Activated T-cell treated with anti-CD3 and anti-CD28 coated beads, Interleukin-2, amount 50 U/mL, for 24 hours (primary cell): ENCODE measurements at places on chromosomes 6 and 20.
A peak's percentile ranks its signal among the peaks of the same experiment; 100 is the strongest.

GRCh38 chr6:21808551-21809242 is 215.1 kb downstream of the SOX4 start:
- no peak for DNase-seq

GRCh38 chr6:166251211-166251610 is 57.0 kb downstream of the PRR18 start:
- no peak for DNase-seq

GRCh38 chr20:47330933-47331708 is 25.4 kb downstream of the ZMYND8 start:
- no peak for DNase-seq

GRCh38 chr20:62997417-62998035 is 9.2 kb downstream of the BHLHE23 start:
- no peak for DNase-seq

DNA sequence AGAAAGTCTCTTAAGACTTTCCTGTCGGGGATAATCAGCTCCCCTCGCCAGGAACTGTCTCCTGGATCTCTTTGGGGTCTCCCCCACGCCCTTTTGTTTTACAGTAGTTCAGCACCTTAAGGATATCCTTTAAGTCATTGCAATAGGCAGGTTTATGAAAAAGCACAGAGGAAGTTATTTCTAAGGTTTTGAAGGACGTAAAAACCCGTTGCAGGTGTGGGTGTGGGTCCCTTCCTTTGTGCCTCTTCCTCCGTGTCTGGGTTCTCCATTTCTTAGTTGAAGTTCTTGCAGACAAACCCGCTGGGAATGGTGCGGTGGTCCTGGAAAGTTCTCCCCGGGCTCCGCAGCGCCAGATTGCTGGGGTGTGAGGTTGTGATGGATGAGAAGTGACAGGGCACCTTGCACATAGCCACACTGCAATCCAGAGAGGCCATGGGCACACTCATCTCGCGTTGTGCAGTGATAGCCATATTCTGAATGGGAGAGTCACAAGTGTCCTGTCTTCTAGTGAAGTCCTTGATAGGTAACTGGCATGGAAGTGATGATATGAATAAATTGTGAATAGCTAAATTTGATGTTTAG is 65.2 kb downstream of the GTF2H5 start:
- DNase-seq = no peak

- no peak for DNase-seq
These were observed 61.6 kb upstream of the JAG1 start for GRCh38 chr20:10735195-10735949.

DNA sequence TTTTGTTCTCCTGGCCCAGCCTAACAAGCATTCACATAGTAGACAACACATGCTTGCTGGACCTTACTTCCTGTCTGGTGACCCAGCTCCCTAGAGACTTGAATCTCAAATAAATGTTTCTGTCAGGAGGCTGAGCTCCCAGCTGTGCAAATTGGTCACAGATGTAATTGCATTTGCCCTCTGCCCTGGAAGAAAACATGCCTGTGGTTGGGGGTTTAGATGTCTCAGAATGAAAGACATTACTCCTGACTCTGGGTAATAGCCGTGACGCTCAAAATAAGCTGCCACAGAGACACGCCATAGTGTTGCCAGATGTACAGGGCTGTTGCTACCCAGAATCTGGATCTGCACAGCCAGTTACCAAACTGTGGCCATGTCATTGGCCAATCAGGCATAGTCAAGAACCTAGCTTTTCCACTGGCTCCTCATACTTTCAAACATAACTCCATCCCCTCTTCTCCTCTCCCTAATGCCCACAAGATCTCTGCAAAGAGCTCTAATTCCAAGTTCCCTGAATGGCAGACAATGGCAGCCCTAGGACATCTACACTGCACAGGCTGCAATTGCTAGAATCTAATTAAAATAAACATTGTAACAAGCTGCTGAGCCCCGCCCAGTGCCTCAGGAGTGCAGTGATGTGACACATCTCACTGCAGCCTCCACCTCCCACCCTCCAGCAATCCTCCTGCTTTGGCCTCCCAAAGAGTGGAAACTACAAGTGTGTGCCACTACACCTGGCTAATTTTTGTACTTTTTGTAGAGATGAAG is 32.8 kb upstream of the GMPR start:
- DNase-seq = no peak

GRCh38 chr20:43988867-43989266 is 74.2 kb downstream of the TOX2 start:
- DNase-seq = no peak

- DNase-seq = no peak
These were observed 19.1 kb upstream of the ABCC10 start for GRCh38 chr6:43408259-43408658.

DNA sequence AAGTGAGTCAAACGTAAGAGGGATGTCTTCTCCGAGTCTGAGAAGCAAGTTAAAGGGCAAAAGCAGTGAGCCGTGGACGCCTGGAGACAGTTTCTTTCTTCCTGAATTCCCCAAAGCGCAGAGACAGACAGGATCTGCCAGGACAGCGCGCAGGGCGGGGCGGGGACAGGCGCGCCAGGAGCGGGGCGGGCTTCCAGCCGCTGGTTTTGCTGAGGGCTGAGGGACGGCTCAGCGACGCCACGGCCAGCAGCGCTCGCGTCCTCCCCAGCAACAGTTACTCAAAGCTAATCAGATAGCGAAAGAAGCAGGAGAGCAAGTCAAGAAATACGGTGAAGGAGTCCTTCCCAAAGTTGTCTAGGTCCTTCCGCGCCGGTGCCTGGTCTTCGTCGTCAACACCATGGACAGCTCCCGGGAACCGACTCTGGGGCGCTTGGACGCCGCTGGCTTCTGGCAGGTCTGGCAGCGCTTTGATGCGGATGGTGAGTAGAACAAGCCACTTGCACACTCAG is at the start of gene SCGN:
Gene SCGN, plus strand, starts transcription at position 209 of the 509 bp plus-strand sequence. Its CDS starts 189 bp downstream, at position 398.
- DNase-seq = peak; percentile 55

DNA sequence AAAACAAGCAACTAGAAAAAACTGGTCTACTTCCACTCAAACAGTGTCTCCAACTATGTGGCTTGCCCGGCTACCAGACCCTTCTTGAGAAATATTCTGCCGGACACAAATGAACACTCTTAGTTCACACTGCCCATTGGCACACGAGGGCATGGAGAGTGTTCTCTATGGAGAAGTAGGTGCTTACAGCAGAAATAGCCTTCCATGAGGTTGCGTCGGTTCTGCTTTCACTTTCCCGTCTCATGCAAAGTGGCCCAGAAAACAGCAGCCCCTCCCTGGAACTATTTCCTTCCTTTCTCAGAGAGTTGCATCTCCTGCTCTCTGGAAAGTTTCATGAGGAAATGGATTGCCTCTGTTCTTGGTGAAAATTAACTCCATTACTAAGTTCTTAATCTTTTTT is 9.5 kb upstream of the HLA-DOA start:
- DNase-seq = no peak
